ENCODE measurements at places on chromosomes 12 and 14.

DNA sequence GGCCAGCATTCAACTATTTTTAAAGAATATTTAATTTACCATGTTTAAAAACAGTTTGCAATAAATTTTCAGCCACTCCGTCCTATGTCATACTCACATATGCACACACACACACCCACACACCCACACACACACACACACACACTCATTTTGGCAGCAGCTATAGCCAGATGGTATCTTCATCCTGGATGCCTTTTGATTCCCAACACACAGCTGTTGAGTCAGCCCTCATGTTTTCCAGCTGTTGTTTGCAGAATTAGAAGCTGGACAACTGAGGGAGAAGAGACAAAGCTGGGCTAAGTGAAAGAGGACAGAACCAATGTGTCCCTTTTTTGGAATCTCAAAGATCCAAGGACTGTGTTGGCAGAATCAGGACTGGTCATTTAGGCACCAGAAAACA lies 80.0 kb upstream of the EGLN3 start:
- DNase-seq, result no peak

- no peak for DNase-seq
These were observed 139.0 kb downstream of the BCL11B start for GRCh38 chr14:99132821-99133635.

- no peak for DNase-seq
These were observed 26.3 kb downstream of the MLXIP start for GRCh38 chr12:122104844-122105243.

GRCh38 chr14:74893614-74894091 lies 11.9 kb downstream of the DLST start:
- DNase-seq, result no peak

DNA sequence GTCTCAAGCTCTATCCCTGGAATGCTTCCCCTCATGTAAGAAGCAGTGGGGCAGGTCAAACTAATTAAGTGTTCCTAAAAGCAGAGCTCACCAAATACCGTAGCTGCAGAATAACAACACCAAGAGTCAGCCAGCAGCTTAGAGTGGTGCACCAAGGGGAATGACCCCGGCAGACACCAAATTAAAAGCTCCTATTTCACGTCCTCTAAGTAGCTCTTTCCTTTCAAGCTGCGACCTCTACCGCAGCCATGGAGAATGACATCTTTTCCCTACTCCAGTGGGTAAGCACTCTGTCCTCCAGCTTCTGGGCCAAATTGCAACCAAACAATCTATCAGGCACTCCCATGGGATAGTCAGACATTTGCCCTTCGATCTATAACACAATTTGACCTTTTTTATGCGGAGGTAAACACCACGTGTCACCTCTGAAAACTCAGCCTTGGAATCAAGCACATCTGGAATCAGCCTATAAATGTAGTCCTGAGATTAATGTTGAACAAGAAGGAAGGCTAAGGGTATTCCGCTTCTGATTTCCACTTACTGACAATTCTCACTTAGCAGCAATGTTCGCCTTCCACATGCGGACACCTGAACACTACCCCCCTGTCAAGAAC lies 67.6 kb upstream of the CDKN3 start:
- no peak for DNase-seq

GRCh38 chr14:54650959-54651351 lies 84.0 kb downstream of the SAMD4A start:
- DNase-seq, result no peak

GRCh38 chr12:92695577-92695976 lies 7.2 kb upstream of the PLEKHG7 start:
- no peak for DNase-seq

- DNase-seq, result no peak
These were observed 462 bp downstream of the KNTC1 start for GRCh38 chr12:122527478-122527944.

DNA sequence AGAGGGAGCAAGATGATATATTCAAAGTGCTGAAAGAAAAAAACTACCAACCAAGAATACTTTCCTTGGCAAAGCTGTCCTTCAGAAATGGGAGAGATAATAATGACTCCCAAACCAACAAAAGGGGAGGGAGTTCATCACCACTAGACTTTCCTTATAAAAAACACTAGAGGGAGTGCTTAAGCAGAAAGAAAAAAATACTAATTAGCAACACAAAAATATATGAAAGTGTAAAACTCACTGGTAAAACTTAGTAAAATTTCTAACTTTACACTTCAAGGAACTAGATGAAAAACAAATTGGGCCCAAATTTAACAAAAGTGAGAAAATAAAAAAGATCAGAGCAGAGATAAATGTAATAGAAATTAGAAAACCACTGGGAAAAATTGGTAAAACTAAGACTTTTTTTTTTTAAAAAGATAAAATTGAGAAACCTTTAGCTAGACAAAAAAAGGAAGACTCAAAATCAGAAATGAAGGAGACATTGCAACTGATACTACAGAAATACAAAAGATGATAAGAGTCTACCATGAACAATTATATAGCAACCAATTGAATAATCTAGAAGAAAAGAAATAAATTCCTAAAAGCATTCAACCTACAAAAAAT lies 60.4 kb upstream of the FAR2 start:
- DNase-seq, result no peak

- no peak for DNase-seq
These were observed 114.0 kb upstream of the TMPO start for GRCh38 chr12:98401427-98401826.

DNA sequence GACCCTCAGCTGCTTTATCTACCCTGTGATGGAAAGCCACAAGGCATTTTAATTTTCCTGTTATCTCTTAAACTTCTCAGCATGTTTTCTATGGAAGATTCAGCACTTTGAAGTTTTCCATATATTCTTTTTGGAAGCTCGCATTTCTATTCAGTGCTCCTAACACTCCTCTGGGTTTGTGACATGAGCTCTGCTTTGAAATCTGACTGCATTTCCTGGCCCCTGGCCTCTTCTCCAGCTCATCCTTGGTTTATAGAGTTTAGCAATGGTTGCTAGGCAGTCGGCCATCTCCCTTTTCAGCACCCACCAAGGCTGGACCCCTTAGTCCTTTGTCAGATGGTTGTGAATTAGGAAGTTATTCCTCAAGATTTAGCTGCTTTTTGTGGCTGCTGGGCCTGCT lies 150.6 kb downstream of the KCNA5 start:
- no peak for DNase-seq

- no peak for DNase-seq
These were observed 343.4 kb downstream of the DPF3 start for GRCh38 chr14:72550513-72550912.

DNA sequence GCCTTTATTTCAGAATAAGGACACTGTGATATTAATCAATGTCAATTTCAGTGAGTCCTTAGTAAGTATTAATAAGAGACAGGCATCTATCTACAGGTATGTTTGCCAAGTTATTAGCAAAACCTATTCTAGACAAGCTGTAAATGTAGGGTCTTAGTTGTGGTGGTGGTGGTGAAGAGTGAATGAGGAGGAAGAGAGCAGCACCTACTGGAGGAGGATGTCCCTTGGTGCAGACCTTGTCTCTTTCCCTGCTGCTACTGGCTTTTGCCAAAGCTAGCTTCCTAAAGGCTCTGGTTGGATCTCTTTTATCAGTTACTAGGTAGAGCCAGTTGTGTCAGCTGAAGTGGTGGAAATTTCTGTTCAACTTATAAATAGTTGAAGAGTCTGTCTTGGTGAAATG lies 304.8 kb upstream of the ATP2B1 start:
- no peak for DNase-seq

GRCh38 chr12:126369487-126370463 lies 1304.5 kb downstream of the AACS start:
- no peak for DNase-seq
